ENCODE measurements at places on chromosomes 2 and 18. TPM values are rescaled to one million over a fixed set of nuclear protein-coding genes. Genes with fewer than 3 reads are reported as not detected.

DNA sequence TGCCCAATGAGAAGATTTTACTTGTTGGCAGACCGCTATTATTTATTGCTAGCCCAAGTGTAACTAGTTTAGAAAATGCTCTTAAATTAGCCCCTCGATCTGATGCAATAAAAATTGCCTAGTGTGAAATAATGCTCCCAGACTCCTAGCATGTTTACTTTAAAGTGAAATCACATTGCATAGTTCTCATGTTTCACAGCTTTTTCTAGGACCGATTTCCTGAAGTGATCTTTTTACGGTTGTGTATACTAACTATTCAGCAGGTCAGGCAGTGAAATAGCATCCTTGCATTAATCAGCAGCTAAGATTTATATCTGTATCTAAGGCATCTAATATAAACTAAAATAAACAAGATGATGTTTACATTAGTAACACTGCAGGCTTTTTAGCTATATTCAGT is 52.4 kb downstream of the PMS1 start:
- DNase-seq, result no peak

DNA sequence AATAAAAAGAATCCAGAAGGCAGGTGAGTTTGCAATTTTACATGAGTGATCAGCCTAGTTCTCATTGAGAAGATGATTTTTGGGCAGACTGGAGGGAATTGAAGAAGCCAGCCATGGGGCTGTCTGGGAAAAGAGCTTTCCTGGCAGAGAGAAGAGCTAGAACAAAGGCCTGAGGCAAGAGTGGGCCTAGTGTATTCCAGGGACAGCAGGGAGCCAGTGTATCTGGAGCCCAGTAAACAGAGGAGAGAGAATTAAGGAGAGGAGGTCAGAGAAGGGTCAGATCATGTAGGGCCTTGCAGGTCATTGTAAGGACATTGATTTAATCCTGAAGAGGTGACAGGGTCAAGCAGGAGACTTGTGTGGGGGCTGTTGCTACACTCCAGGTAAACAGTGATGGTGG is 195.8 kb downstream of the SATB2 start:
- no peak for DNase-seq

GRCh38 chr2:82875858-82876257 is 1583.2 kb downstream of the SUCLG1 start:
- no peak for DNase-seq

DNA sequence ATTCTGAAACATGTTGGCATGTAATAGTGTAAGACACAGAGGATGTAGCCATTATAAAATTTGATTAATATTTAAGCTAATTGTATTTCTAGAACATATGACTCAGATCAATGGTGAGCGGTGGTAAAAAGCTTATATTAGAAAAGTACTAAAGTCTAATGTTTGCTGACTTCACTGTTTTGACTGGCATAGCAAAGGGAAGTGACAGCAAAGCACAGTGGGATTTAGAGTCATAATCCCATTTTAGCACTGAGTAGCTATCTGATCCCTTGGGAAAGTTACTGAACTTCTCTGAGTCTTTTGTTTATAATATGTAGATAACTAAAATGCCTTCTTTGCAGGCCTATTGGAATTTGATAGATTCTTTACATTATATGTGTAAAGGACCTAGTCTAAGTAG is 60.4 kb downstream of the KIAA1328 start:
- peak; percentile 42 for DNase-seq

GRCh38 chr18:9173770-9174233 is 37.2 kb downstream of the ANKRD12 start:
- no peak for DNase-seq

GRCh38 chr2:61938511-61938910 is 33.0 kb downstream of the COMMD1 start:
- no peak for DNase-seq

DNA sequence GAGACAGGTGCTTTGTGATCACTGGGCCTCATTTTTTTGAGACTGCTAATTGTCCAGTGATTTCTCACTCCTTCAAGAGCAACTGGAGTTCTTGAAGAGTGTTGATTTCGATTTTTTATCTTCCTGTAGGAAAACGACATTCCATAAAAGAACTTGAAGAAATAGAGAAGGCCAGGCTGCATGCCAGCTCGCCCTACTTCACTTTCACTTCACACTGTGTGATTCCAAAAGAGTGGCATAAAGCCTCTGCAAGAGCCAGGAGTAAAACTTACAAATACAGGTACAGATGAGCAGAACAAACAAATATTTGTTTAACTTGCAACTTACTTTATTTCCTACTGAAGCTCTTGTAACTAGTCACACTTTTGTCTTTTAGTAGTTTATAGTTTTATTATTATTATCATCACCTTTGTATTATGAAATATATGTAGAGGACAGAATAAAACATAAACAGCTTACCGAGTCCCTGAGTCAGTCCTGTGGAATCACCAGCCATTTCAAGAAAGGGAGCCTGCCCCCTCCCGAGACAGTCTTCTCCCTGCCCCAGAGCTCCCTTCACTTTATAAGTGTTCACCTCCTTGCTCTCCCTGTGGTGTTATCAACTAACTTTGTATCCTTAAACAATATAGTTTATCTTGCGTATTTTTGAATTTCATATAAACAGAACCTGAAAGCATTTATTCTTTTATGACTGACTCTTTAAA is 8.7 kb downstream of the FAM228A start:
- DNase-seq, result no peak

- no peak for DNase-seq
These were observed 4.8 kb upstream of the MRPL44 start for GRCh38 chr2:223952280-223952968.

DNA sequence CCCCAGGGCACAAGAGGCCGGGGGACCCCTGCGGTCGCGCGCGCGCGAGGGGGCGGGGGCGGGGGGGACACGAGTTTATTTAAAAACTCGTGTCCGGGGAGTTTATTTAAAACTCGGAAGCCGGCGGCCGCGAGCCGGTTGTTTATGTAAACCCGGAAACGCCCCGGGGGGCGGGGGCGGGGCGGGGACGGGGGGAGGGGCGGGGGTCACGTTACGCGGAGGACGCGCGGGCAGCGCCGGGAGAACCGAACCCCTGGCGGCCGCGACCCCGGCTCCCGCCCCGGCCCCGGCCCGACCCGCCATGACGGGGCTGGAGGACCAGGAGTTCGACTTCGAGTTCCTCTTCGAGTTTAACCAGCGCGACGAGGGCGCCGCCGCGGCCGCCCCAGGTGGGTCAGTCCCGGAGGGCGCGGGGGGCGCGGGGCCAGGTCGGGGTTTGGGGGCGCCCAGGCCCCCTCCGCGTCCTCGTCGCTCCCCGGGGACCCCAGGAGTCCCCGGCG is 4.4 kb downstream of the NFATC1 start:
- DNase-seq, result peak; percentile 27

DNA sequence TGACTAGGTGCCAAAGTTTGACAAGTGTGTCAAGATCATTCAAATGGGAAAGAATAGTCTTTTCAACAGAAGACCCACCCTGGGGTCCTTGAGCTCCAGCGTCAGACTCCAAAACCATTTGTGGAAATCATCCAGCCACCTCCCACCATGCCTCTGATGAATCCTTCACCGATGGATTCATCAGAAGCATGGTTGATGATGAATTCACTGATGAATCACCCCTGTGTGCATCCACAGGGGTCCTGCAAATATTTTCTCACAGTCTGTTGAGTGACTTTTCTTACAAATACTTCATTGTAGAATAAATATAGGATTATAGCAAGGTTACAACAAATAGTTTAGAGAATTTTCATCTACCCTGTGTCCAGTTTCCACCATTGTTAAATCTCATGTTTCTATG is 4.3 kb downstream of the UGT1A9 start:
- no peak for DNase-seq

- DNase-seq, result no peak
These were observed 3.7 kb downstream of the RTP5 start for GRCh38 chr2:241873081-241873802.

GRCh38 chr2:50575232-50575631 is 456.7 kb downstream of the NRXN1 start:
- DNase-seq, result no peak

DNA sequence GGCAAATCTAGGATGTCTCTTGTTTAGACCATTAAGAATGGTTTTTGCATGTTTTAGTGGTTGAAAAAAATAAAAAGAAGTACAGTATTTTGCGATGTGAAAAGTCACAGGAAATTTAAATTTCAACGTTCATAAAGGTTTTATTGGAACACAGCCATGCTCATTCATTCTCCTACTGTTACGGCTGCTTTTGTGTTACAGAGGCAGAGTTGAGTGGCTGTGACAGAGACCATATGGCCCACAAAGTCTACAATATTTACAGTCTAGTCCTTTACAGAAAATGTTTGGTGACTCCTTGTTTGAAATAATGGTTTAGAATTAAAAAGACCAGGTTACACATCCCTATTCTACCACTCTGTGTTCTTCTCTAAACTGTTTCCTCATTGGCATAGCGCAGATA is 48.1 kb downstream of the MYOM1 start:
- DNase-seq, result no peak

DNA sequence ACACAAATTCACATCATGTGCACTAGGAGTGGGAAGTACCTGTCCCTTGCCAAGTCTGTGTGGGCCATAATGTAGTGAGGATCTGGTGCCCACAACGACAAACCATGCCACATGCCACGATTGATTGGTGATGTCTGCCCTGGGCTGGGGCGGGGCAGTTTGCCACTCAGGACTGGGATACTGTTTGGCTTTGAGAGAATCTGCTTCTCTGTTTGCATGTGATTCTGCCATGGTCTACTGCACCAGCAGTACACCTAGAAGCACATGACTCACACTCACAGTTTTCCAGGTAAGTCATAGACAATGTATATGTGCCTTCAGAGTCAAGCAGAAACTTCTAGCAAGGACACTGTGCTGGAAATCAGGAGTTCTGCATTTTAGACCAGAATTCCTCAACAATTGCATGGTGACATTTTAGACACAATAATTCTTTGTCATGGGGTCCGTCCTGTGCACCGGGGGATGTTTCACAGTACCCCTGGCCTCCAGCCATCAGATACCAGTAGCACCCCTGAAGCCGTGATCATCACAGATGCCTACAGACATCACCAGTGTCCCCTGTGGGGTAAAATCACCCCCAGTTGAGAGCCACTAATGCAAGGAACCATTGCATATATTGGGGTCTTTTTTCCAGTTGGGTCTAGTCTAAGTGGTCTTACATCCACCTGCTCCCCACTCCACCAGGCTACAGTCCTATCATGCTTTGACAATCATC is 278.3 kb downstream of the EIPR1 start:
- no peak for DNase-seq

GRCh38 chr2:121960251-121960650 is 204.8 kb downstream of the TSN start:
- no peak for DNase-seq

DNA sequence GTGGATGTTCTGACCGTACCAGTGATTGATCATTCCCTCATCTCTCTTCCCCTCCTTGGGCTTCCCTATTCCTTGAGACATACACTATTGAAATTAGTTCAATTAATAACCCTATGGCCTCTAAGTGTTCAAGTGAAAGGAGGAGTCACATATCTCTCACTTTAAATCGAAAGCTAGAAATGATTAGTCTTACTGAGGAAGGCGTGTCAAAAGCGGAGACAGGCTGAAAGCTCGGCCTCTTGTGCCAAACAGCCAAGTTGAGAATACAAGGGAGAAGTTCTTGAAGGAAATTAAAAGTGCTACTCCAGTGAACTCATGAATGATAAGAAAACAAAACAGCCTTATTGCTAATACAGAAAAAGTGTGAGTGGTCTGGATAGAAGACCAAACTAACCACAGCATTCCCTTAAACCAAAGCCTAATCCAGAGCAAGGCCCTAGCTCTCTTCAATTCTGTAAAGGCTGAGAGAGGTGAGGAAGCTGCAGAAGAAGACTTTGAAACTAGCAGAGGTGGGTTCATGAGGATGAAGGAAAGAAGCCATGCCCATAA is 144.4 kb upstream of the LYPD6 start:
- DNase-seq, result peak; percentile 48

Gene MCEE
- 16.3 TPM for polyA plus RNA-seq

Gene PIKFYVE
- polyA plus RNA-seq, result 5.1 TPM

Gene CELF4
- polyA plus RNA-seq, result not detected

Gene CNTNAP5
- polyA plus RNA-seq, result not detected

Gene C2orf80
- polyA plus RNA-seq, result 0.46 TPM

Gene LONRF2
- 0.43 TPM for polyA plus RNA-seq

Measured in small intestine (tissue), 16 donors.